ENCODE measurements at places on chromosomes 5 and 9.

GRCh38 chr5:150035139-150035895 is 34.8 kb downstream of the HMGXB3 start:
- no peak for DNase-seq

DNA sequence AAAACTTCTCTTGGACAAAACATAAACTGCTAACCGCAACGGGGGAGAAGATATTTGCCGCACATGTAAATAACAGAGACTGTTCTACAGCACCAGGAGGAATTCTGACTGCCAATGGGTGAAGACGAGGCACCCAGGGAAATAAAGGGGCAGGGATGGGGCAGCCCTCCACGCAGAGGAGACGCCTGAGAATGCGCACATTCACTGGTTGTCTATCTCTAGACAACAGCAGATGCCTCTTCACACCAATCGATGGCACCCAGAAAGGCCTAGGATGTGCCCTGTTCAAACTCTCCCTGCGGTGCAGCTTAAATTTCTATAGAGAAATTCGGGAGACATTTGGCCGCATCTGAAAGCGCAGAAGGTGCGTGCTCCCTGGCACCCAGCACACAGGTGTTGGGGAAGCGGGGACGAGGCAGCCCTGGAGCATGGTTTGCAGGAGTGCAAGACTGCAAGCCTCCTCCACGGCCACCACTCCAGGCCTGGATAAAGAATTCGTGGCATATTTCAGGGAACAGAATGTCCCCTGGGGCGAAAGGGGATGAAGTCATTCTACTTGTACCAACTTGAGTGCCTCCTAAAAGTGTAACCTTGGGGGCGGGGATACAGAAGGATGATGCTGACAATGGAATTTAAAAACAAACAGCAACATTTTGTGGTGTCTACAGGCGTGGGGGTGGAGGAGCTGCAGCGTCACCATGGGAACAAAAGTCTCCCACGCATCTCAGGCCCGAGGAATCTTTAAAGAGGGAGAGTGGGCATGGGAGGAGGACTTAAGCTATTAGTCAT is 6.3 kb upstream of the IRX2 start:
- peak; percentile 51 for DNase-seq

- no peak for DNase-seq
Observed at GRCh38 chr9:69454321-69454720, 129.3 kb downstream of the ENTREP1 start.

- no peak for DNase-seq
Observed at GRCh38 chr9:97767891-97768290, 70.8 kb upstream of the XPA start.

GRCh38 chr5:16561660-16562059 is 55.1 kb downstream of the RETREG1 start:
- no peak for DNase-seq

GRCh38 chr9:126488310-126488709 is 125.4 kb upstream of the LMX1B start:
- no peak for DNase-seq

DNA sequence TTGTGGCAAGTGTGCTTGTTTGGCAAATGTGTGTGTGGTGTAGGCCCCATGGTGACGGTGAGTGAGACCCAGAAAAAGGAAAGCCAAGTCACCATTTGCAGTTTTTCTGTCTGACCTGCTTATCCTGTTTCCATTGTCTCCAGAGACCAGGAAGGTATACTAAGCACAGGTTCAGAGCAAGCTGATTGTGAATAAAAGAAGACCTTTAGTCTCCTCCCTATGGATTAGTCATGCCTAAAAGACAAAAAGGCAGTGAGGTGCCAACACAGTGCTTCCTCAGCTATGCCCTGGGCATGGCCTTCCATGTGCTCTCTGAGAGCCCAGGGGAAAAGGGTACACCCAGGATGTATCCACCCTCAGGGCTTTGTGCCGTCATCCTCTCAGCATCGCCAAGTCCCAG is 49.2 kb upstream of the SHOC1 start:
- no peak for DNase-seq

- DNase-seq: no peak
Observed at GRCh38 chr9:81318571-81318970, 370.8 kb downstream of the TLE1 start.

GRCh38 chr9:84917366-84918070 is 248.0 kb downstream of the NTRK2 start:
- no peak for DNase-seq

- no peak for DNase-seq
Observed at GRCh38 chr9:89011683-89012082, 20.4 kb downstream of the S1PR3 start.
